ENCODE measurements at places on chromosomes 16 and 17.

GRCh38 chr16:22810226-22810625 is 3.7 kb upstream of the HS3ST2 start:
- DNase-seq: no peak

DNA sequence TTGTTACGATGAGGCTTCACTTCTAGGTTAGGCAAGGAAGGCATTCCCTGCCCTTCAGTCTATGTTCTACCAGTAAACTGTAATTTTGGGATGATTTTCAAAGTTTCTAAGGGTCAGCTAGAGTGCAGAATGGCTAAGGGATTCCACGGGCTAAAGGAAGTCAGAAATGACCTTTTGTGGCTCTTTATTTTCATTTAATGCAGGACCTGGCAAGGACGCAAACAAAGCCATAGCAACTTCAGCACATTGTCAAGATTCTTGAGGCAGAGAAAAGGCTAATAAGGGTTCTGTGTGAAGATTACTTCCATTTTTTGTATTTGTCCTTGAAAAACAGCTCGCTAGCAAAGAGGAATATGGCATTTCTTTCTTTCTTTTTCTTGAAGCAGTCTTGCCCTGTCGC is 76.6 kb downstream of the STX8 start:
- no peak for DNase-seq

DNA sequence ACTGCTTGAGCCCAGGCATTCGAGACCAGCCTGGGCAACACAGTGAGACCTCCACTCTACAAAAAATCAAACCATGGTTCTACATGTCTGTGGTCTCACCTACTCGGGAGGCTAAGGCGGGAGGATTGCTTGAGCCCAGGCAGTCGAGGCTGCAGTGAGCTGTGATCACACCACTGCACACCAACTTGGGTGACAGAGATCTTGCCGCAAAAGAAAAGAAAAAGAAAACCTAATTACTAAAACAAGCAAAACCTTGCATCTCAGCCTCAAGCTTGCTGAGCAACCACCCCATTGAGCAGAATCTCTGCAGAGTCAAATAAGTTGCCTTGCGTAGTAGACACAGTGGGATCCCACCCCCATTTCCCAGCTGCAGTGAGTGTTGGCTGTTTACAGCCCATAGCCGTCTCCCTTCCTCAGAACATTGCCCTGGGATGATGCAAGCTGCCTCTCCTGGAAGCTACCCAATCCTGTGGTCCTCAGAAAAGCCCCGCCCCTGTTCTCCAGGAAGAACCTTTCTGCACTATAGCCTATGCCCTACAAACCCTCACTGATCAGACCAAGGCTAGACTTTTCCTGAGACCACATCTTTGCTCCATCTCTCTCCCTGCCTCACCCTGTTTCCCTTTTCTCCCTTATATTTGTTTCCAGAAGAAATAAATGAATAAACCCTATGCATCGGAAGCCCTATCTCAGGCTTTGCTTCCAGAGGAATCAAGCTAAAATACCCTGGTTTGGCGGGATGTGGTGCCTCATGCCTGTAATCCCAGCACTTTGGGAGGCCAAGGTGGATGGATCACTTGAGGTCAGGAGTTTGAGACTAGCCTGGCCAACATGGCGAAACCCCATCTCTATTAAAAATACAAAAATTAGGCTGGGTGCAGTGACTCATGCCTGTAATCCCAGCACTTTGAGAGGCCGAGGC is 16.7 kb upstream of the ERN2 start:
- no peak for DNase-seq

DNA sequence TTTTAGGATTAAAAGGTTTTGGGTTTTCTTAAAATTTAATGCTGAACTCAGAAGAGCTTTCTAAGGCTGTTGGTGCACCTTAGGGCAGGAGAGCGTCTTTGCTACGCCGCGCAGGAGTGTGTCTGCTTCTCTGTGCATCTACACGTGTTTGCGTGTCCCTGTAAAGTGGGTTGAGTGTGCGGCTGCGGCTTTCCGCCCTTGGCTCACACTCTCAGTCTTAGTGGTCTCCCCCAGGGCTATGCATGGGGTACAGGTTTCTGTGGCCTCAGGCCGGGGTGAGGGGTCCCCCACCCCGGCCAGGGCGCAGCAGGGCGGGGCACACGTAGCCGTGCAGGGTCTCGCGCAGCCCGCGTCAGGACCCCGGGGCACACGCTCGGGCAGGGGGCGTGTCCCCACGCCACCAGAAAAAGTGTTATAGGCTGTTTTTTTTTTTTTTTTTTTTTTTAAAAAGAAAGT is 727 bp upstream of the TENT4B start:
- DNase-seq: peak; percentile 68

- DNase-seq: no peak
Measured at GRCh38 chr16:89361751-89362539, 128.4 kb downstream of the ANKRD11 start.

DNA sequence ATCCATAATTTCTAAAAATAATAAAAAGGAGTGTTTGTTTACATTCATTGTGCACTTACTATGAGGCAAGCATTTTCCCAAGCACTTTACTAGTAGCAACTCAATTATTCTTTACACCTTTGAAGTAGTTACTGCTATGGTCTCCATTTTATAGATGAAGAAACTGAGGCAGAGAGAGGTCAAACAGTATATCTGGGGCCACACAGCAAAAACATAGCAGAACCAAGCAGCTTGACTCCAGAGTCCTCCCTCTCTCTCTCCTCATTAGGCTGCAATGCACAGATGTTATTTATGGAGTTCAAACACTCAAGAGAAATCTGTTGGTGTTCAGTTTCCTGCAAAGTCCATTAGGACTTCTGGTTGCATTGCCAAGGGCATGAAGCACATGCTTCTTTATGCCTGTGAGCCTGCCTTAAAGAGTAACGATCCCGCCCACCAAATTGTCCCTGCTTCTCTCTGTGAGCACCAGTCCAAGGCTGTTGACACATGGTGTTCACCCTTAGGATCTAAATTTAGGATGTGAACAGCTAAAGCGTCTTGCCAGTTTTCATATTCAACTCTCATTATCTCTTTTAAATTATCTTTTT is 44.0 kb downstream of the GPRC5B start:
- DNase-seq: no peak

DNA sequence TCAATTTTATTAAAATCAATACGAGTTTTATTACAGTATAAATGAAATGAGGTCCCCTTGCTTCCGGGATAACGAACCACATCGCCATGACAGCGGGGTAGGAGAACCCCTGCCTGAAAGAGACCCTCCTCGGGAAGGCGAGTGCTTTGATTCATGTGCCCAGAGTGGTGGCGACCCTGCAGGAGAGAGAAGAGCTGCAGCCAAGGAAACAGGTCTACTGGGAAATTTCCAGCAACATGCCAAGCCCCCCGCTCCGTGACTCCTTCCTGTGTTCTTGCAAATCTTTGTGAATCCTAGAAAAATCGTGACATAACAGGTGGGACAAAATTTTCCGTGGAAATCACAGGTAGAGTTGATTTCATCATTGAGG is 162.5 kb downstream of the WSCD1 start:
- DNase-seq: no peak

DNA sequence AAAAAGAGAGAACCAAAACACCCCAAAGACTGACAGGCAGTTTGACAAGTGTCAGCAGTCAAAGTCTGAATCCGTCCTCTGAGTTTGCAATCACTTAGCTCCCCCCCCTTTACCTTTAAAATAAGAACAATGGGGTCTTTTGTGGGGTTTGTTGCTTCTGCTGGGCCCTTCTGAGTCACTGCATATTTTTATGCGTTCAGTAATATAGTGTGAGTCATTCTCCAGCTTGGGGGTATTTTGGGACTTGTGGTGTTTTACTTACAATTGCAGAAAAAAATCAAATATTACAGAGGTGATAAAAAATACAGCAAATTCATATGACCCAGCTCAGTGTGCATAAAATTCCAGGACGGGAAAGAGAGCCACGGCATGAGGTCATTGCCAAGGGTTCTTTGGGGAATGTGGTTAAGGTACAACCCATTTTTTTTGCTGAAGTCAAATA is 120.1 kb downstream of the CYLD start:
- no peak for DNase-seq

DNA sequence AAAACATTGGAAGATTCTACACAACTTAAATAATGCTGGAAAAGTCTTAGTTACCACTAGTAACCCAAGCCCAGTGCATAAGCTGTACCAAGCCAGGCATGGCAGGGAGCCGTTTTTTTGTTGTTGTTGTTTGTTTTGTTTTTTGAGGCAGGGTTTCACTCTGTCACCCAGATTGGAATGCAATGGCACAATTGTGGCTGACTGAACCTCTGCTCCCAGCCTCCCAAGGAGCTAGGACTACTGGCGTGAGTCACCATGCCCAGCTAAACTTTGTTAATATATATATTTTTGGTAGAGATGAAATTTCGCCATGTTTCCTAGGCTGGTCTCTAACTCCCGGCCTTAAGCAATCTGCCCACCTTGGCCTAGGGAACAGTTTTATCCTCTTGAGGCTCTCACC is 564 bp upstream of the TMIGD1 start:
- no peak for DNase-seq

- DNase-seq: no peak
Measured at GRCh38 chr17:69874175-69874670, 200.8 kb upstream of the KCNJ16 start.

GRCh38 chr17:3818786-3819185 is 17.8 kb upstream of the ITGAE start:
- no peak for DNase-seq

GRCh38 chr17:27526604-27527002 is 70.4 kb downstream of the KSR1 start:
- DNase-seq: peak; percentile 50

GRCh38 chr17:63512388-63512787 is 10.8 kb upstream of the KCNH6 start:
- DNase-seq: no peak

DNA sequence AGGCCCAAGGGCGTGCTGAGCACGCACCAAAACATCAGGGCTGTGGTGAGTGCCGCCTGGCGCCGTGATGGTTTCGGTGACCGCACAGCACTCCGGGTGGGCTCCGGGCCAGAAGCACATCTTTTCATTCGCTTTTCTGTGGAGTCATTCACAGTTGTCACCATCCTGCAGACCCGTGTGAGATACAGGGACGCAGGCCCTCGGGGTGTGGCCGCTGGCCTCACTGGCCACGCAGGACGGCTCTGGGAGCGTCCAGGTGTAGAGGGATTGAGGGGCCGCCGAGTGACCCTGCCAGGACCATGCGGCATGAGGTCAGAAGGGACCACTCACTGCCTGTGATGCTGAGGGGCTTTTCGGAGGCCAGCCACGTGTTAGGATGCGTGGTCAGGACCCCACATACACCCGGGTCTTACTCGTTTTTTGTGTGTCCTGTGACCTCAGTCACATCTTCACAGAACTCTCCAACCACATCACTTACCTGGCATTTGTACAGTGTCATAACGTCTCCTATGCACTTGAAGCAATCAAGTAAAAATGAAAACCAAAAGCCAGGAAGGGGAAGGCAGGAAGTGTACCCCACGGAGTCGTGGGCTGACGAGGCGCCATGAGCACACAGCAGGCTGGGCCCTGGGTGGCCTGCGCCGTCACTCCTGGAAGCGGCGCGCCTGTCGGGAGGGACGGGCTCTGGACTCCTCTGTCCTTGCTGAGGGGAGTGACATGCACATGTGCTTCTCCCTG is 7.8 kb downstream of the ACSF3 start:
- DNase-seq: no peak

DNA sequence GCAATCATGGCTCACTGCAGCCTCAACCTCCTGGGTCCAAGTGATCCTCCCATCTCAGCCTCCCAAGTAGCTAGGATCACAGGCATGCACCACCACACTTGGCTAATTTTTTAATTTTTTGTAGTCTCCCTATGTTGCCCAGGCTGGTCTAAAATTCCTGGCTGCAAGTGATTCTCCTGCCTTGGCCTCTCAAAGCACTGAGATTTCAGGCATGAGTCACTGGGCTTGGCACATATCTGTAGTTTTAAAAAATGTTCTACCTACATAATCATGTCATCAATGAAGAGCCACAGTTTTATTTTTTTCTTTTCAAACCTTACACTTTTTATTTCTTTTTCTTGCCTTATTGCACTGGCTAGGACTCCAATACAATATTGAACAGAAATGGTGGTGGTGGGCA is 33.1 kb upstream of the COL1A1 start:
- DNase-seq: no peak

DNA sequence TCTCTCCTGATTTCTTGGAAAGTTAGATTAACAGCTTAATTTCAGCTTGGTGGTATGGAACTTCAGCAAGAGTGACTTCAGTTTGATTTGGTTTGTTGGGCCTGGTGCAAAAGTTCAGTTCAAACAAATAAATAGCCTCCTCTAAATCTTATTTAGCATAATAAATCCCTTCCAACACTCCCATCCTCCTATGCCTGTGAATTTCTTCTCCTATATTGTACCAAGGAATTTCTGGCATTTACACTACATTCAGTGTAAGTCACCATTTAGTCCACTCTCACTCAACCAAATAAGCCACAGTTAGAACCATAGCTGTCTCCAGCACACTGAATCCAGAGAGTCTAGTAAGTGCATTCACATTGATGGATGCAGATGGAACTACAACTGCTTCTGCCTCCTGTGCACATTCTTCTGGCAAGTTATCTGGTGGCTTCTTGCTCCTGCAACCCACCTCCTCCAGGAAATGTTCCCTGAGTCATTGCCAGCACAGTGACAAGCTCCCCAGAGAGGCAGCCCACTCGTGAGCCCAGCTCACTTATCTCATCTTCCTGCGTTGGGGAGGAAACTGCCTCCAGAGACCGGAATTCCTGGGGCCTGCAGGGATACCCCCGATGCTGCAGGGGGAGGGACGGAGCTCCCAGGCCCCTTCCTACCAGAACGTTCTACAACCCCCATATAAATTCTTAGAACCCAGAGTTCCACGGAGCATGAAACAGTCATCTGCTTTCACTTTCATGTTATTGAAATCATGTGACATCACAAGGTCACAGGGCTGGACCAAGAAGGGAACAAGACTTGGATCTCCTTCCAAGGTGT is 318.3 kb downstream of the PHKB start:
- no peak for DNase-seq

- DNase-seq: no peak
Measured at GRCh38 chr17:64507413-64507782, 621 bp downstream of the CEP95 start.

DNA sequence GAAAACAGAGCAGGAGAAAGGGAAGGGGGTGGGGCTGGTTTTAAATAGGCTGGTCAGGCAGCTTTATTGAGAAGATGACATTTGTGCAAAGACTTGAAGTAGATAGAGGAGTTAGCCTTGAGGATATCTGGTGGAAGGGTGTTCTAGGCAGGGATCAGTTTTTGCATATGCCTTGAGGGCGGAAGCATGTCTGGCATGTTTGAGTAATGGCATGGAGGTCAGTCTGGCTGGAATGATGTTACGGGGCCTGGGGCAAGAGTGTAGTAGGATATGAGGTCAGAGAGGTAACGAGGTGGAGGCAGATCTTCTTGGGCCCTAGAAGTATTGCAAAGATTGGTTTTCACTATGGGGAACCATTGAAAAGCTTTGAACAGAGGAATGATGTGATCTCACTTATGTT is 4.8 kb downstream of the RABEP1 start:
- DNase-seq: no peak

- DNase-seq: no peak
Measured at GRCh38 chr17:15978606-15979005, 20.9 kb downstream of the ZSWIM7 start.

DNA sequence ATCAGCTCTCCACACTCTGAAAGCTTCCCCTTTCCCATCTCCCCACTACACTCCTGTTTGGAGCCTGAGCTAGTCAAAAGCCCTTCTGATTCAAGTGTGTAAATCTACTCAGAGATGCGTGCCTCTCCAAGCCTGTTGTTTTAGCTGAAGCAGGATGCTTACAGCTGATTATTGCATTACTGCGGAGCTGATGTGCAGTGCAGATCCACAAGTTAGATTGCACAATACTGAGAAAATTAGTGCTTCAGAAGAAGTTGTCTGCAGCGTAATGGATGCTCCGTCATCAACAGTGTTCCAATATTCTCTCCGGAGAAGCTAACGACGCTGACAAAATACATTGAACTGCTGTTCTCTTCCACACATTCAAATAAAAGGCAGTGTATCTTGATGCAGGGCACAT is 44.8 kb upstream of the NLRP1 start:
- DNase-seq: no peak

Measured in stimulated activated CD4-positive, alpha-beta T cell treated with anti-CD3 and anti-CD28 coated beads, Interleukin-4, amount 100 ng/mL, for 48 hours (primary cell).